LHCN-M2 (cell line): ENCODE measurements at places on chromosomes 3 and 15. TPM values are rescaled to one million over a fixed set of nuclear protein-coding genes. Genes with fewer than 3 reads are reported as not detected.

- DNase-seq: peak; percentile 3
Observed at GRCh38 chr15:71228403-71228802, 113.1 kb downstream of the THSD4 start.

- DNase-seq: no peak
Observed at GRCh38 chr3:177687291-177687690, 490.0 kb upstream of the TBL1XR1 start.

- peak; percentile 94 for DNase-seq
Observed at GRCh38 chr3:157088601-157089454, 71.1 kb downstream of the CCNL1 start.

- no peak for DNase-seq
Observed at GRCh38 chr3:5264896-5265770, 77.6 kb downstream of the EDEM1 start.

GRCh38 chr3:174440253-174440701 lies 418.9 kb upstream of the NAALADL2 start:
- DNase-seq: no peak

- DNase-seq: no peak
Observed at GRCh38 chr3:58188173-58188564, 22.6 kb downstream of the DNASE1L3 start.

- DNase-seq: no peak
Observed at GRCh38 chr15:85761635-85762034, 33.1 kb downstream of the KLHL25 start.

- peak; percentile 68 for DNase-seq
Observed at GRCh38 chr3:53804697-53805462, 41.3 kb downstream of the CHDH start.

- peak; percentile 34 for DNase-seq
Observed at GRCh38 chr15:49696433-49696832, 75.6 kb downstream of the DTWD1 start.

GRCh38 chr15:25830844-25831451 lies 32.2 kb downstream of the ATP10A start:
- peak; percentile 86 for DNase-seq

DNA sequence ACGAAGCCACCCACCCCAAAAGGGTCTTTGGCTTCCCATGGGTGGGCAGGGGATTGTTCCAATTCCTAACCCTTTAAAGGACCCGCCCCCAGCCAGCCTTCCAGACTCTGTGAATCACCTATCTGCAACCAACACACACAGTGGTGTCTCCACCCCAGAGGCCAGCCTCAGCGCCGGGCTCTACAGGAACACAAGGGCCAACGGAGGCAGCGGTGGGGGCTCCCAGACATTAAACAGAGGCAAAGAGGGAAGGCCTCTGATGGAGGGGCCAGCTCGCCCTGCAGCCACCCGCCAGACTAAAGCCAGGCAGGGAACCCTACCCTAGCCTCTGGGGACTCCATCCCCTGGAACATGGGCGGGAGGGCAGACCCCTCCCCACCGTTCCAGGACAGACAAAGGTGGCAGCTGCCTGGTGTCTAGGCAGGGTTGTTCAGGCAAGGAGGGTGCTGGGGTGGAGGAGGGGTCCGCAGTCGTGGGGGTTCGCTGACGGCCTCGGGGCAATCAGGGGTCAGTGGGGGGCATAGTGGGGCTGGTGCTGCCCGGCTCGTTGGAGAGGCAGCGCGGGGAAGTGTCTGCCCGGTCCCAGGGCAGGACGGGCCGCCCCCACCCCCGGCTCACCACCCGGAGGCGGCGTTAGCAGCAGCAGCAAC lies 448 bp downstream of the SHISA5 start:
- DNase-seq: peak; percentile 43

The OXTR gene
- 17.7 and 18.2 TPM in 2 replicates for total RNA-seq

The CTXND1 gene
- total RNA-seq: not detected in 2 replicates

The CALML4 gene
- 2.0 and 2.2 TPM in 2 replicates for total RNA-seq

The KLHL18 gene
- 18.3 and 21.5 TPM in 2 replicates for total RNA-seq

The COL6A5 gene
- under 0.01 and 0.34 TPM in 2 replicates for total RNA-seq

The PRRT3 gene
- 1.4 and 2.5 TPM in 2 replicates for total RNA-seq

The OCA2 gene
- 0.23 TPM in 1 of 2 replicates, not detected in the other for total RNA-seq
